CD4-positive, alpha-beta T cell treated with Interleukin-2 at 100 ng/mL for 4 hours (primary cell): ENCODE measurements at places on chromosomes 7 and 10.

- no peak for DNase-seq
These were observed 2.2 kb upstream of the ASCC1 start for GRCh38 chr10:72218325-72218724.

DNA sequence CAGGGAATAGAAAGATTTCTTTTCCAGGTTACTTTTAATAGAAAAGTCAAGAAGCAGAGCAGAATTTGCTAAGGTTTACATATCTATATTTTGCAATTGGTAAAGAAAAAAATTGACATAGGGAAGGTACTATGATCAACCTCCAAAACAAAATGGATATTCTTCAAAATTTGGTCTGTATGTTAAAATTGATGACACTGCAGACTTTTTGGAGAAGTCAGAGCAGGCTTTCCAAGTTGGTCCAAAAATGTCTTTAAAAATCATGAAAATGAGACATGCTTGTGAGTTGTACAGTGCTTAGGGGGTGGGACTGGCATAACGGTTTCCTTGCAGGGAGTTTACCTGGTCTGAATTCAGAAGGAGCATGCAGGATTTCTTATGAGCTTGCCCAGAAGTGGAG lies 77.0 kb downstream of the TFPI2 start:
- DNase-seq = no peak

DNA sequence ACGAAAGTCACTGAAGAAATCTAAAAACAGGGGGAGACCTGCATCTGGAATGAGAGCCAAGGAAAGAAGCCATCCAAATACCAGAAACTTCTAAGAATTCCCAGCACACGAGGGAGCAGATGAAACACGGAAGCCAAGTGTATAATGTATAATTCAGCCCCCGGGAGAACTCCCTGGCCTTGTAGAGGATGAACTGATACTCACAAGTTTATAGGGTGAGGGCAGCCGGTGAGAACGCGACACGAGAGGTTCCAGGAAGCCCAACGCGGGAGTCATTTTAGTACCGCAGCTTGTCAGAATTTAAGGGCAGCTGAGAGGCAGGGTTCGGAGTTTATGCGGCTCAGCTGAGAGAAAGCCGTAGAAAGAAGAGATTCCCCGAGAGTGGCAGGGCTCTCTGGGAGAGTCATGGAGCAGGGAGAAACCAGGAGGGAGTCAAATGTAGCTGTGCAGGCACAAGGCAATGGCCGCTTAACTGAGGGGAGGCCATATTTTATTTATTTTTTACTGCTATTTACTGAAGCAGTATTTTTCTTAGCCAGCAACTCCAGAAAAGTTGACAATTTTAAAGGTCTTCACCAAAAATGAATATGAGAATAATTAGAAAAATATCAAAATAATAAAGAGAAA lies 164.0 kb downstream of the NPSR1 start:
- no peak for DNase-seq

GRCh38 chr7:135194494-135195095 lies 16.7 kb downstream of the WDR91 start:
- no peak for DNase-seq

DNA sequence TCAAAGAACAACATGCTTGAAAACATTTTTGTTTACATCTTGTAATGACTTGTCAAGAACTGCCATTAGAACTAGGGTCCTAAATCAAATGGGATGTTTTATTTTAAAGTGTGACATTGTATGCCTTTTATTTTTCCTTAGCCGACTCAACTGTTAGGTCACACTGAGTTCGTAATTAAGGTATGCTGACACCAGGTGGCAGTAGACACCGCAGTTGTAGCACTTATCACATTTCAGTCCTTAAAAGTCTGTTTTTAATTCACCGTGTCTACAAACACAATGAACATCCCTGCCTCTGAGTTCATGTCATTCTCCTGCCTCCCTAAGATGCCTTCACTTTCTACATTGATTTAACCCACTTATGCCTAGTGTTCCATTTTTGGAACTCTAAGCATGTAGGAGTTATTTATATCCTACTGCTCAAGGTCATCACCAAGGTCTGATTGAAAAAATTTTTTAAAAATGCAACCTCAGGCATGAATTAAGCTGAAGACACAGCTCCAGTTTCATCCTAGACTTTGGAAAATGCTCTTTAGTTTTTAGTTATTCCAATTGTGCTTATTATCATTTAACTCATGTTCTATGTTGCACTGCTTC lies 186.1 kb downstream of the BMPER start:
- DNase-seq = peak; percentile 0

DNA sequence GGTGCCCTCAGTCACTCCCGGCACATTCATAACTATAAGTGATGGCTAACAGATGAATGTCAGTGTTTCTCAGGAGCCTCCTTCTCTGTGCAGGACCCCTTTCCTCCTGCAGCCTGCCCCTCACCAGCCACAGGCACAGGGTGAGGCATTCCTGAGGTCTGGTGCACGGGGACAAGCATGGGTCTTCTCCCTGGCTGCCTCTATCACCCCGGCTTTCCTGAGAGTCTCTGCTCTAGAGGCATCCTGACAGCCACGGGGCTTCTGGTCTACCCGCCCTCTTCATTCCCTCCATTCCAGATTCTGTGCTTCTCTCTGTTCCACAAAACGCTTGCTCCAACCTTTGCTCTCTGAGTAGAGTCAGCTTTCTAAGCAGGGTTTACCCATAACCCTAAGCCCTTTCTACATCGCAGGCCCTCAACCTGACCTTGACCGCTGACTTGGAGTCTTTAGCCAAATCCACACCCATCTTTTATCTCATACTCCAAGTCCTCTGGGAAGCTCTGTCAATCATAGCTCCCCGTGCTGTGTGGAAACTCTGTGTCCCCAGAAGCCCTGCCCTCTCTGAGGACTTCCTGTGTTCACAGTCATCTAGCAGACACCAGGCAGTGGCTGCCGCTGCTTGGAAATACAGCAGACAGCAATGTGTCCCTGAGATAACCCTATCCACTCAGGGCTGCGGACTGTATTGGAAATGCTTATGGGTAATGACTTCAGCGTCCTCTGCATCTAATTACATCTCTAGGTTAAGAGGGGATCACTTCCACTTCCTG lies 159.0 kb downstream of the SFMBT2 start:
- DNase-seq = no peak

GRCh38 chr7:35405461-35405860 lies 151.6 kb upstream of the TBX20 start:
- DNase-seq = no peak

DNA sequence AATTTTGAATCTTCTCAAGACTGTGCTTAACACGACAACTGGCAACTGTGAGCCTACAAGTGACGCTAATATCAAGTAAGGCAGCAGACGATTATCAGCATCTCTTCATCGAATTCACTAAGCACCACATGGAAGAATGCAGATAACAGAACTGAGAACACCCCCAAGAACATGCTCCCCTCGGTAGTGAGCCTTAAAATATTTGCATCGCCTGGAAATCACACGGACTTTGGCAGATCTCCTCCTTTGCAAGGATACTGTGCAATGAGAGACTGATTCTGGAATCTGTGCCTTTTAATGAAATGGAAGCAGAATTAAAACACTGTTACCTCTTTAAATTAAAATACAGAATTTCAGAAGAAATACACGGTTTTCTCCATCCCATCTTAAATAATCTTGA lies 38.2 kb upstream of the NEBL start:
- no peak for DNase-seq

DNA sequence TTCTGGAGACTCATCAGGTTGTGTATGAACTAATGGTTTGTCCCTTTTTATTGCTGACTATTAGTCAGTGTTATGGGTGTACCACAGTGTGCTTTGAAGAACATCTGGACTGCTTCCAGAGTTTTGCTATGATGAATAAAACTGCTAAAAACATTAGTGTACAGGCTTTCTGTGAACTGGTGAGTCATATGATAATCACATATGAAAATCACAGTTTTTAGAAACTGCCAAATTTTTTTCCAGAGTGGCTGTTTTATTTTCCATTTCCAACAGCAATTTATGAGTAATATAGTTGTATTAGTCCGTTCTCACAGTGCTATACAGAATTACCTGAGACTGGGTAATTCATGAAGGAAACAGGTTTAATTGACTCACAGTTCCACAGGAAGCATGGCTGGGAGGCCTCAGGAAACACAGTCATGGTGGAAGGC lies 281.2 kb upstream of the VSTM2A start:
- DNase-seq = no peak

- no peak for DNase-seq
These were observed 17.3 kb downstream of the TLL2 start for GRCh38 chr10:96496281-96496925.

DNA sequence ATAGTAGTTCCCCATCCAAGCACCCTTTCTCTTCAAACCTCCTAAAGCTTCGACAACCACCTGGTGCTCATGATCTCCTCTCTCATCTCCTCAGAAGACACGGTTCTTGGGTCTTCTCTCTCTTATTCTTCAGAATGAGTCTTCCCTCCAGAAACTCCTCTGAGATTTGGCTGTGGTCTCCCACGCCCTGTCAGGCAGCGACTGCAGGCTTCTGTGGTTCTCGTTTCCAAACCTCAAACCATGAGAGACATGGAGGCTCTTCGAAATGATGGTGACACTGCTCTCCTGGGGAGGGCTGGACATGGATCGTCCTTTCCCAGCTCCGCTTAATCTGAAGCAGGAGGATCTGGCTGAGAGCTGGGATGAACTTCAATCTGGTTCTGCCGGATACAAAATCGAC lies 78.6 kb upstream of the PITRM1 start:
- DNase-seq = no peak

- peak; percentile 61 for DNase-seq
These were observed 10.8 kb downstream of the NEURL1 start for GRCh38 chr10:103504181-103504783.
